ENCODE measurements at places on chromosomes 7 and 10.

DNA sequence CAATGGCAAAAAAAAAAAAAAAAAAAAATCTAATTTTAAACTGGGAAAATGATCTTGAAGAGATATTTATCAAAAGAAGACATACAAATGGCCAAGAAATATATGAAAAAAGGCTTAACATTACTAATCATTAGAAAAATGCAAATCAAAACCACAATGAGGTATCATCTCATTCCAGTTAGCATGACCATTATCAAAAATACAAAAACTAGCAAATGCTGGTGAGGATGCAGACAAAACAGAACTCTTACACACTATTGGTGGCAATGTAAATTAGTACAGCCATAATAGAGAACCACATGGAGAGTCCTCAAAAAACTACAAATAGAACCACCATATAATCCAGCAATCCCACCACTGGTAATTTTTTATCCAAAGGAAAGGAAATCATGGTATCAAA is 489.6 kb downstream of the TNS3 start:
- no peak for DNase-seq
- no peak overlapping the region for H3K27ac ChIP-seq
- H3K36me3 ChIP-seq = no peaks in the 10 kb centered on the region
- H3K4me3 ChIP-seq = no peak overlapping the region
- no peaks in the 10 kb centered on the region for H3K27me3 ChIP-seq

- H3K27ac ChIP-seq = no peak overlapping the region
- H3K27me3 ChIP-seq = peaks cover 15% of the 10 kb centered on the region
- DNase-seq = no peak
- no peaks in the 10 kb centered on the region for H3K36me3 ChIP-seq
- no peak overlapping the region for H3K4me3 ChIP-seq
- no peaks in the 10 kb centered on the region for H3K4me1 ChIP-seq
Measured at GRCh38 chr10:114180937-114181336, 1.8 kb downstream of the TDRD1 start.

GRCh38 chr10:23630885-23631284 is 192.0 kb downstream of the OTUD1 start:
- H3K27ac ChIP-seq = no peak overlapping the region
- DNase-seq = no peak
- H3K36me3 ChIP-seq = no peaks in the 10 kb centered on the region
- no peaks in the 10 kb centered on the region for H3K4me1 ChIP-seq
- no peaks in the 10 kb centered on the region for H3K27me3 ChIP-seq
- H3K4me3 ChIP-seq = no peak overlapping the region

- H3K27ac ChIP-seq = no peak overlapping the region
- no peak for DNase-seq
- H3K36me3 ChIP-seq = no peaks in the 10 kb centered on the region
- no peaks in the 10 kb centered on the region for H3K27me3 ChIP-seq
Measured at GRCh38 chr7:79079919-79080554, 373.4 kb downstream of the MAGI2 start.

GRCh38 chr7:128741491-128741890 is 2.3 kb downstream of the CALU start:
- H3K4me3 ChIP-seq = no peak overlapping the region
- H3K27me3 ChIP-seq = no peaks in the 10 kb centered on the region
- no peak for DNase-seq
- peaks cover 5% of the 10 kb centered on the region for H3K36me3 ChIP-seq

GRCh38 chr7:111264981-111265380 is 174.1 kb downstream of the LRRN3 start:
- H3K27me3 ChIP-seq = no peaks in the 10 kb centered on the region
- no peak for DNase-seq
- H3K4me1 ChIP-seq = no peaks in the 10 kb centered on the region
- no peak overlapping the region for H3K4me3 ChIP-seq
- H3K27ac ChIP-seq = no peak overlapping the region

- peaks cover 10% of the 10 kb centered on the region for H3K4me1 ChIP-seq
- H3K4me3 ChIP-seq = no peak overlapping the region
- H3K27ac ChIP-seq = no peak overlapping the region
- DNase-seq = no peak
- H3K36me3 ChIP-seq = no peaks in the 10 kb centered on the region
Measured at GRCh38 chr7:113083132-113083815, 3.4 kb downstream of the GPR85 start.

GRCh38 chr10:7410862-7411670 is at the start of gene SFMBT2:
SFMBT2 (minus strand) TSS chr10:7411034; CDS start chr10:7381898, 29,136 bp downstream.
- peaks cover 26% of the 10 kb centered on the region for H3K4me1 ChIP-seq
- DNase-seq = peak; percentile 75
- H3K4me3 ChIP-seq = peak within 1 kb of the TSS; percentile 98
- peaks cover 17% of the 10 kb centered on the region for H3K36me3 ChIP-seq
- H3K27ac ChIP-seq = peak within 1 kb of the TSS; percentile 95

- no peak for DNase-seq
- H3K36me3 ChIP-seq = no peaks in the 10 kb centered on the region
- peaks cover 9% of the 10 kb centered on the region for H3K27me3 ChIP-seq
- H3K27ac ChIP-seq = no peak overlapping the region
- H3K4me3 ChIP-seq = no peak overlapping the region
Measured at GRCh38 chr7:22420973-22421635, 64.2 kb upstream of the RAPGEF5 start.

DNA sequence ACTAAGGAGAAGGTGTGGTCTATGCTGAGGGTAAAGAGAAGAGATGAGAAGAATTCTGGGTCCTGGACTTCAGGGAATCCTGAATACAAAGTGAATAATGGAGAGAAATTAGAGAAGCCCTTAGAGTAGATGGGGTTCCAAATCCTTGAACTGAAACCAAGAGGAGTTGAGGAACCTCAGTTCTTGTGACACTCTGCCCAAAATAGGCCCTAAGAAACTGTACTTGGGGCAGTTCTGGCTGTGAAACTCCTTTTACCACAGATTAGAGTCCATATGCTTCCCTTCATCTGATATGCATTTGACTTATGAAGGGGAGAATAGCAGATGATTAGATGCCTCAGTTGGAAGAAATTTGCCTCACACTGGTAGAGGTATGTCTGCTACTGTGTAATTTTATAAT is 19.0 kb downstream of the TES start:
- H3K27ac ChIP-seq = peak overlapping the region; percentile 14
- peaks cover 6% of the 10 kb centered on the region for H3K36me3 ChIP-seq
- no peak for DNase-seq
- no peak overlapping the region for H3K4me3 ChIP-seq

- H3K4me1 ChIP-seq = peaks cover 2% of the 10 kb centered on the region
- DNase-seq = no peak
- peaks cover 21% of the 10 kb centered on the region for H3K27me3 ChIP-seq
Measured at GRCh38 chr10:122490268-122490667, 28.9 kb downstream of the HTRA1 start.

- no peak for DNase-seq
- H3K36me3 ChIP-seq = peaks cover 29% of the 10 kb centered on the region
- H3K27me3 ChIP-seq = no peaks in the 10 kb centered on the region
- H3K4me1 ChIP-seq = peaks cover 45% of the 10 kb centered on the region
Measured at GRCh38 chr10:22712211-22712955, 2.0 kb downstream of the PIP4K2A start.

DNA sequence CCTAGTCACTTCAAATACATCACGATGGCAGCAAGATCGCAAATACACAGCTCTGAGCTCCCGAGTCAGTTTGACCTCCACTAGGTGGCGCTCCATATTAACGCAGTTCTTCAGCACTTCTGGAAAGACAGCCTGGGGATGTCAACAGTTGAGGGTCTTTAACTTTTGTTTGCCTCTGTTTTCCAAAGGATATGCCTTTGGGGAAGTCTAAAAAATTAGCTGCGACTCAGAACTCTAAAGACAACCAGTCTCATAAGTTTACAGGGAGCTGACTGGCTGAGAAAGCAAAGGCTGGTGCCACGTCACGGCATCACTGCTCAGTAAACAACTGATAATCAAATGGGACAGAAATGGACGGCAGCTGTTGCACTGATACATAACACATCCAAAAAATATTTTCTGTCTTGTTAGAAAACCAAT is 458.8 kb downstream of the SORCS1 start:
- no peak overlapping the region for H3K4me3 ChIP-seq
- no peak for DNase-seq
- H3K36me3 ChIP-seq = no peaks in the 10 kb centered on the region
- no peaks in the 10 kb centered on the region for H3K27me3 ChIP-seq
- H3K4me1 ChIP-seq = no peaks in the 10 kb centered on the region

DNA sequence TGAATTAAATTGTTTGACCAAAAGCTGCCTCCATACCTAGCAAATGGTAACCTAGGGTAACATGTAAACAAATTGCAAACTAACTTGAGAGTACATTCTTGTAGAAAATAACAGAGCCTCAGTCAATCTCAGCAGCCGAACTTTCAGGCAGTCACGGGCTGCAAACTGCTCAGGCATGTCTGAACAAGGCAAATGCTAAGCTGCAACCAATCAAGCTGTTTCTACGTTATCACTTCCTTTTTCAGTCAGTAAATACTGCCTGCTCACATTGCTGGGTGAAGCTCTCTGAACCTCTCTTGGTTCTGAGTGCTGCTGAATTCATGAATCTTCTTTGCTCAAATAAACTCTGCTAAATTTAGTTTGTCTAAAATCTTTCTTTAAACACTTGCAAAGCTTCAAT is 1212.4 kb downstream of the SORCS1 start:
- H3K4me3 ChIP-seq = no peak overlapping the region
- no peaks in the 10 kb centered on the region for H3K27me3 ChIP-seq
- no peak overlapping the region for H3K27ac ChIP-seq
- H3K4me1 ChIP-seq = no peaks in the 10 kb centered on the region
- H3K36me3 ChIP-seq = no peaks in the 10 kb centered on the region
- no peak for DNase-seq

- no peaks in the 10 kb centered on the region for H3K36me3 ChIP-seq
- no peak overlapping the region for H3K27ac ChIP-seq
- H3K27me3 ChIP-seq = no peaks in the 10 kb centered on the region
- DNase-seq = no peak
- no peaks in the 10 kb centered on the region for H3K4me1 ChIP-seq
Measured at GRCh38 chr10:109277456-109277855, 645.9 kb downstream of the XPNPEP1 start.

DNA sequence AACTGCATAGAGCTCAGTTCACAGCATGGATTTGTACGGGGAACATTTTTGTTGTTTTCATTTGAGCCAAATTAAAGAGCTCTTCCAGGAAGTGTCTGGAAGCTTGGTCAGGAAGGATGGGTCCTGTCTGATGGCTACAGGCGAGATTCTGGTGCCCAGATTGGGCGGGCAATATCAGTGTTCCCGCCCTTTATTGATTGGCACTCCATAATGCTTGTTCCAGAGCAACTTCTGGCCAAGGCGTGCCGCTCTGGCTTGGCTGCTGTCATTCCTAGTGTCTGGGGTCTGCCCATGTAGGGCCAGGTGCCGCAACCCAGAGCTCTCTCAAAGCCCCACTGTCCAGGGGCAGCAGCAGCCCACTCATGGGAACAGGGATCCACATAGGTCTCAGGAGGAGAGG is 45.9 kb downstream of the RAMP3 start:
- DNase-seq = no peak
- peaks cover 6% of the 10 kb centered on the region for H3K27me3 ChIP-seq
- peak overlapping the region; percentile 76 for H3K4me3 ChIP-seq
- H3K36me3 ChIP-seq = no peaks in the 10 kb centered on the region
- H3K4me1 ChIP-seq = peaks cover 33% of the 10 kb centered on the region

DNA sequence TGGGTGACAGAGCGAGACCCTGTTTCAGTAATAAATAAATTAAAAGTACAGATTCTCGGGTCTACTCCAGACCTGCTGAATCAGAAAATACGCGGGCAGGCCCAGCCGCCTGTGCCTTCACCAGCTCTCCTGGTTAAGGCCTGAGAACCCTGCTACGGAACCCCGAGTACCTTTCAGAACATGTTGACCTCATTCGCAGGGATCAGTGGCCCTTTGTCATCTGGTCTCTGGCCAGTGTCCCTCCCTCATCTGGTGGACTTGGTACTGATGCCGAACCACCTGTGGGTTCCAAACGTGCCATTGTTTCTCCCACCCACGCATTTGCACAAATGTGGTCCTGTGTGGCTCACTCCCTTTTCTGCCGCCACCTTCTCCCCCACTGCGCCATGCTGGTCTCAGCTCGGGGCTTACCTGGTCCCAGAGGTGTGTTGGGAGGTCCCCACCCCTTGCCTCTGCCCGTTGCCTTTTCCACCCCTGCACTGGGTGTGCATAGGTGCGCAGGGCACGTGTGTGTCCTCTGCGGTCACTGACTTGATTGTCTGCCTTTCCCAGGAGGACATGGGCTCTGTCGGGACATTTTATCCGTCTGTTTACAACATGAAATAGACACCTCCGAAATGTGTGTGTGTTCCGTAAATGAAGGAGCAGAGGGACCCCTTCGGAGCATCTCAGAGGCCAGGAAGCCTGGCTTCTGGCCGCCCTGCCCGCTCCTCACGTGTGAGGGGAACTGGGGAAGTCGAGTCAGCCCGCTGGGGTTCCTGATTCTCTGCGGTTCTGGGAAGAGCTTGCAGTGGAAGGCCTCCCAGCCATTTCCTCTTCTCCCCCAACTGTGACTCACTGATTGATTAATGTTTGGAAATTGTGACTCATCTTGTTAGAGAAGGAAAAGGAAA is 135.2 kb downstream of the CUX1 start:
- DNase-seq = no peak
- no peak overlapping the region for H3K4me3 ChIP-seq
- peaks cover 3% of the 10 kb centered on the region for H3K4me1 ChIP-seq
- H3K27ac ChIP-seq = no peak overlapping the region
- H3K36me3 ChIP-seq = no peaks in the 10 kb centered on the region

DNA sequence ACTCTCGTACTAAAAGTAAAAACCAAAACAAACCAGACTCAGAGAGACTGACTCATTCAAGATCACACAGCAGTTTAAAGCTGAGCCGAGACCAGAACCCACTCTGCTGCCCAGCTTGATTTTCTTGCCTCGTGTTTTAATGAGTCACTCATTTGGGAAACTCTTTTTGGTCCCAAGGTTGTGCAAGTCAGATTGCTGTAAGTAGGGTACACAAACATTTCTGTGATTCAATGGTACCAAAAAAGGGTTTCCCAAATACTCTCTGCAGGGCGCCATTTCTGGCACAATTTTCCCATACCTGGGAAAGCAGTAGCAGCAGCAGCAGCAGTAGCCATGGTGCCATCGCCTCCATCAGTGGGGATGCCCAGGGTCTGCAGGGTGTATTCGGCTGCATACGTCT is 69.9 kb downstream of the ASAH2B start:
- no peak for DNase-seq
- no peak overlapping the region for H3K27ac ChIP-seq
- H3K36me3 ChIP-seq = no peaks in the 10 kb centered on the region
- H3K4me3 ChIP-seq = no peak overlapping the region

DNA sequence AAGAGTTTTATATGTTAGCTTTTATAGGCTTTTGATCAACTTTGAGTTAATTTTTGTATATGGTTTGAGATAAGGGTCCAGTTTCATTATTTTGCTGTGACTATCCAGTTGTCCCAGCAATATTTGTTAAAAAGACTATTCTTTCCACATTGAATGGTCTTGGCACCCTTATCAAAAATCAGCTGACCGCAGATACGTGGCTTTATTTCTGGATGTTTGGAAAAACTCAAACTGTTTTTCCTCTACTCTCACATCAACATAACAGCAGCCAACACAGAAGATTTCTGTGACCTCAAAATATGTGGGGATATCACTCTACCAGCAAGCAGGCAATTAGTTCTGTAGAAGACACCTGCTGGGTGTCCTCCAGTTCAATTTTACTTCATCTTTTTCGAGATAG is 116.6 kb upstream of the GLCCI1 start:
- DNase-seq = no peak
- H3K4me3 ChIP-seq = no peak overlapping the region
- no peak overlapping the region for H3K27ac ChIP-seq
- peaks cover 21% of the 10 kb centered on the region for H3K4me1 ChIP-seq
- no peaks in the 10 kb centered on the region for H3K27me3 ChIP-seq
- H3K36me3 ChIP-seq = peaks cover 36% of the 10 kb centered on the region

GRCh38 chr10:75565286-75566251 is 134.1 kb downstream of the LRMDA start:
- no peak overlapping the region for H3K4me3 ChIP-seq
- peaks cover 1% of the 10 kb centered on the region for H3K36me3 ChIP-seq
- DNase-seq = no peak
- H3K27me3 ChIP-seq = no peaks in the 10 kb centered on the region
- no peak overlapping the region for H3K27ac ChIP-seq

Data from activated naive CD8-positive, alpha-beta T cell treated with anti-CD3 and anti-CD28 coated beads, Interleukin-2, amount 10 ng/mL, durations not matched to agents 7 days and 5 days (primary cell).